ENCODE measurements at places on chromosomes 5 and 9.

DNA sequence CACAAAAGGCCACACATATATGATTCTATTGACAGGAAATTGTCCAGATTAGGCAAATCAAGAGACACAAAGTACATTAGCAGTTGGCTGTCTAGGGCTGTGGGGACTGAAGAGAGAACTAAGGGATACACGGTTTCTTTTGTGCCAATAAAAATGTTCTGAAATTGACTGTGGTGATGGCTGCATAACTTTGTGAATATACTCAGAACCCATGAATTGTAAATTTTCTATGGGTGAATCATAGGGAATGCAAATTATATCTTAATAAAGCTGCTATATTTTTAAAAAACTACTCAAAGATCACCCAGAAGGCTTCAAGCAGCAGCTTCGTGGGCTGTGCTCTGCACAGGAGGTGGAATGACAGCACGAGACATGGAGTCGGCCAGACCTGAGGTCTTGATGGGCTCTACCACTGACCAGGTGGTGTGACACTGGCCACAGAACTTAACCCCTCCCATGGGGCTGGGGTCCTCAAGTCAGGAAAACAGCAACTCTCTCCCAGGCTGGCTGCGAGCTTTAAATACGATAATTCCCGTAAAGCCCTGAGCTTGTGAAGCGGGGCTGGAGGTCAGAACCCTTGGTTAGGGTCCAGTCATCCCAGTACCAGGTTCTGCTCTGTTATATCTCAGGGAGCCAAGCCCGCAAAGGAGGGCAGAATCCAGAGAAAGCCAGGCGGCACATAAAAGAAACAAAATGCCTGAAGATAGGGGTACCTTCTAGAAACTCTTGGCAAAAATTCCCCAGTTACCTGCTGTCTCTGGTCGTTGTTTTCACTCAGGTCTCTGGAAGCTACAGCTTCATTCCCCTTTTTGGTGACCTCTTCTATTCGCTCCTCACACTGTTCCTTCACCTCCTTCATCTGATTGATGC is 59.1 kb downstream of the GOLM1 start:
- DNase-seq, result no peak

DNA sequence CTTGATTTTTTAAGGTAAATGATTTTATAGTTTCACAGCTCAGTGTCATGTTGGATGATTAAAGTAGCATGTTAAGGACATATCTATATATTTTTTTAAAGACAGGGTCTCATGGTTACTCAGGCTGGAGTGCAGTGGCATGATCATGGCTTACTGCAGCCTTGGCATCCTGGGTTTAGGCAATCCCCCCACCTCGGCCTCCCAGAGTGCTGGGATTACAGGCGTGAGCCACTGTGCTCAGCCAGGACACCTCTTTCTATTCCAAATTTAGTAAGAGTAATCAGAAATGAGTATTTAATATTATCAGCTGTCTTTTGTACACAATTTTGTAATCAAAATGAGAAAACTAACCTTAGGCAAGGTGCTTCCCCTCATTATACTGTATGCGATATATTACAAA is 38.6 kb upstream of the LRRTM2 start:
- no peak for DNase-seq

DNA sequence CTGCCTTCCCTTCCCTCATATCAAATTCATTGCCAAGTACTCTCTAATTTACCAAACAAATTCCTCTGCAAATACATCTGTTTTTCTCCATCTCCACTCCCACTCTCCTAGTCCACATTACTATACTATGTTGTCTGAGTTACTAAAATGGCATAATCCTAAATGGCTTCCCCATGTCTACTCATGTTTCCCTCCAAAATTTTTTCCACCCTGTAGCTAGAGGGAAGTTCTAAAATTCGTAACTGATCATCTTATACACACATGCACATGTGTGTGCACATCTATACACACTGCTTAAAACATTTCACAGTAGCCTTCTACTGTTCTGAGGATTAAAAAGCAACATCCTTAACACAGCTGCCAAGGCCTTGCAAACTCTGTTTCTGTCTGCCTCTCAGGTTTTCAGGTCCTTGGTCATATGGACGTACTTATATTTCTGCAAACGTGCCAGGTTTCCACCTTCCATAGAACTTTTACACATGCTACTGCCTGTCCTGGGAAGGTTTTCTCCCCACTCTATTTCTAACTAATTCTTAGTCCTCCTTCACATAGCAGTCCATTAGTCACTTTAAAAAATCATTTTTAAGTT is 140.6 kb downstream of the LURAP1L start:
- DNase-seq, result no peak

GRCh38 chr5:90709323-90710155 is 150.9 kb downstream of the ADGRV1 start:
- no peak for DNase-seq

DNA sequence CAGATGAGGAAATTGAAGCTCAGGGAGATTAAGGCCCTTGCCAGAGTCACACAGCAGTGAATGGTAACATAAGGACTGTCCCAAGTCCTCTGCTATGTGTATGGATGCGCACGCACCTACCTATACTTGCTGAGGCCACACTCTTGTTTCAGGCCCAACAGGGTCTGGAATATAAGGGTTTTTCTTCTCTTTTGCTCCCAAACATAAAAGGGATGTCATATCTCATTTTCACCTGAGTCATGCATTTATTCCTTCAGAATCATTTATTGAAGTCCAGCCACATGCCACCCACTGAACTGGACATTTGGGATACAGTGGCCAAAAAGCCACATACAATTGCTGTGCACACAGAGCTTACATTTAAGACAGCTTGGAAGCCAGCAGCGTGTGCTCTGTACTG is 92.0 kb downstream of the SH3TC2 start:
- no peak for DNase-seq

GRCh38 chr5:156595132-156595787 is 254.8 kb upstream of the PPP1R2B start:
- no peak for DNase-seq

GRCh38 chr9:122402403-122402871 is 31.6 kb downstream of the PTGS1 start:
- peak; percentile 35 for DNase-seq

DNA sequence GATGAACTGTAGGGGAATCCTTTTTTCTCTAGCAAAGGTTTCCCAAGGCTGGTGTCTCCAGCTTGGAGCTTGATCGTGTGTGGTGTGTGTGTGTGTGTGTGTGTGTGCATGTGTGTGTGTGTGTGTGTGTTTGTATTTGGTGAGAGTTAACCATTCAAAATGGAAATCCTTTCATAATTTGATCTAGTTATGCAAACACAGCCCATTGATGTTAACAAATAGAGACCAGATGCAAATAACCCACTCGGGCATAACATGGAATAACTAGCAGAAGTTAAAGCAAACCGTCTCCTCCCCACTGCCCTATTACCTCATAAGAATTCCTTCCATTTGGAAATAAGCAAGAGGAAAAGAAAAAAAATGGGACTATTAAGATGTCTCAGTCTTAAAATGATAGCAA is 24.9 kb upstream of the ZSWIM6 start:
- peak; percentile 35 for DNase-seq

GRCh38 chr5:112010475-112010874 is 253.5 kb upstream of the NREP start:
- DNase-seq, result no peak

DNA sequence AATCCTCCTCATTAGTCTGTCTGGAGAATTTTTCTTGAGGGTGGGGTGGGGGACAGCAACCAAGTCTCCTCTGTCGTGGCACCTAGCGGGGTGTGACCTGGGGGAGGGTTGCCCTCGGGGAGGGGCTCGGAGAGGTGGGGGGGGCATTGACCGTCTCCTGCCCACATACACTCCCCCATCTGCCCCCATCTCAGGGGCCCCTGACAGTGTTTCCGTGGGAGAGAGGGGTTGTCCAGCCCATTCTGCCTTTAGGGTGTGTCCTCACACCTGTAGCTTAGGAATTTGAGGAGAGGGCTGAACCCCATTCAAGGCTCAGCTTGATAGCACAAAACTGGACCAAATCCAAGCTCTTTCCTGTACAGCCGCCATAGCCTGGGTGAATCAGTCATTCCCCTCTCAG is 5.9 kb upstream of the CXXC5 start:
- DNase-seq, result no peak

- no peak for DNase-seq
Observed at GRCh38 chr9:138048184-138048583, 170.6 kb downstream of the CACNA1B start.

DNA sequence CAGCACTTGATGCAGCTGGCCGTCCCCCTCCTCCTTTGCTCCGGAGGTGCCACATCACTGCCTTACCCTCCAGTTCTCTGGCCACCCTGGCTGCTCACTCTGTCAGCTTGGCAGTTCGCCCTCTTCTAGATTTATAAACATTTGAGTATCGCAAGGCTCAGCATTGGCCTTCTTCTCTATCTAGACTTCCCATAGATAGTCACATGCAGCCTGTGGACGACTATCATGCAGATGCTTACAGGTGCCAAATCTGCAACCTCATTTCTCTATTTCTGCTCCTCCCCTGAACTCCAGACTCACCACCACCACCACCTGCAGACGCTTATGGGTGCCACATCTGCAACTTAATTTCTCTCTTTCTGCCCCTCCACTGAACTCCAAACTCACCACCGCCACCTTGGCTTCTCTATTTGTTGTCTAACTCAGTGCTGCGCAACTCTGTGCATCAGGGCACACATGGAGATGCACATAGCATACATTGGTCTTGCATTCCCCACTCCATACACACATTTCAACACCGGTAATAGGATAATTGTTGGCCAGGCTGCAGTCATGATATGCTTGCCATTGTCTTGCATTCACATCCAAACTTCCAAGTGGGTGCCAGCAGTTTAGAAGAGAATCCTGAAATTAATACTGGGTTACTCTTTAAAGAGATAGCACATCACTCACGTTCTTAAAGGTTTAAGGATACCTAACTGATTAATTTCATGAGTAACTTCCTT is 1.9 kb upstream of the DAP start:
- DNase-seq, result no peak

GRCh38 chr9:133737774-133738639 is at the start of gene SARDH:
TSS of gene SARDH (minus strand) at chr9:133738352. CDS start at chr9:133734173, 4,179 bp downstream.
- no peak for DNase-seq

GRCh38 chr5:33748754-33749153 is 143.0 kb downstream of the ADAMTS12 start:
- DNase-seq, result no peak

DNA sequence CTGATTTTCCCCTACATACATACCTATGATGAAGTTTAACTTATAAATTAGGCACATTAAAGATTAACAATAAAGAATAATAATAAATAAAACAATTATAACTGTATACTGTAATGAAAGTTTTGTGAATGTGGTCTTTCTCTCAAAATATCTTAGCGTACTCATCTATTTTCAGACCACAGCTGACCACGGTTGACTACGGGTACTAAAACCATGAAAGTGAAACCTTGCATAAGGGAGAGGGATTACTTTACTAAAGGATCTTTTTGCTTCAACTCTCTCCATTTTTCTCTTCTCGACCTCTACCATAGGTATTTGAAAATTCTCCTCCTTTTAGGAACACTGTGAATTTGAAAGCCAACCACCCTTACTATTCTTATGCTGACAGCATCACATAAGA is 475.5 kb downstream of the CETN3 start:
- DNase-seq, result no peak

GRCh38 chr5:14693070-14693469 is 28.6 kb downstream of the OTULIN start:
- DNase-seq, result no peak

GRCh38 chr5:93141969-93142368 is 439.1 kb downstream of the NR2F1-AS1 start:
- no peak for DNase-seq

DNA sequence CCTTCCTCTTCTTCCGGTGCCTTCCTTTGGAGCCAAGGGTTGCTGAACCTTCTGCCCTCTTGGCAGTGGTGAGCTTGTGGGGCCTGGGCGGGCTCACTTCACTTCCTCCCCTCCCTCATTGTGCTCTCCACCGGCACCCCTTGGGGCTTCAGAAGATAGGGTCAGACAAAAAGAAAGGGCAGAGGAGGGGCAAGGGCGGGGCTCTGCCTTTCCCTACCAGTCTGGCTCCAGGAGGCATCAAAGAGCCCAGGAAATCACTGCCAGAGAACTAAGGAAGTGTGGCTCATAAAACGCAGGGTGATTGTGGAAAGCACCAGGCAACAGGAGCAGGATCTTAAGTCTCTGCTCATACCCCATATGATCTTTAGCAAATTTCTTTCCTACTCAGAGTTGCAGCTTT is 34.8 kb downstream of the ACOT12 start:
- no peak for DNase-seq

DNA sequence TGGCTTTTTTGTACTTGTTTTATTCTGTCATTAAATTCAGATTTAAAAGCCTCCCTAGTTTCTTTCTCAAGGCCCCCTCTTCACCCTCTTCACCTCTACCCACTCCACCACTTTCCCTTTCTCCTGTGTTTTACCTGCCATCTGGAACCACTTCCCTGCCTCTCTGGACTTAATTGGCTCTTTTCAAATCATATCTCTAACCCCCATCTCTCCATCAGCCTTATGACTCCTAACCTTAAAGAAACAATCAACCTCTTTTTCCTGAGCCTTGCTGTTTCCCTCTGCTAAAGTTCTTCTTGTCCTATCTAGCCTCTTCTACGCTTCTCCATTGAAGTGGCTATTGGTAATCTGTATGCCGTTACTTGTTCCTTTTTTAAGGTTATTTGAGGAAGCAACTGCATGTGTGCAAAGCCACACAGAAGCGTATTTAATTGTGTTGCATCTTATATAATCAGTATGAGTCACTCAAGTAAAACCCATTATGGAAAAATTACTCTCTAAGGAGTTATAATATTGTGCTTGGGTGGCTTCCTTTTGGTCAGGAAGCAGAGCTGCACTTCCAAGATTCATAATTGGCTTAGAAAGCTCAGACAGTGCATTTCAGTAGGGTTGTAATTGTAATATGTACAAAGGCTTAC is 653.6 kb upstream of the ITGA1 start:
- no peak for DNase-seq

- DNase-seq, result no peak
Observed at GRCh38 chr5:77558266-77558665, 66.2 kb upstream of the WDR41 start.

DNA sequence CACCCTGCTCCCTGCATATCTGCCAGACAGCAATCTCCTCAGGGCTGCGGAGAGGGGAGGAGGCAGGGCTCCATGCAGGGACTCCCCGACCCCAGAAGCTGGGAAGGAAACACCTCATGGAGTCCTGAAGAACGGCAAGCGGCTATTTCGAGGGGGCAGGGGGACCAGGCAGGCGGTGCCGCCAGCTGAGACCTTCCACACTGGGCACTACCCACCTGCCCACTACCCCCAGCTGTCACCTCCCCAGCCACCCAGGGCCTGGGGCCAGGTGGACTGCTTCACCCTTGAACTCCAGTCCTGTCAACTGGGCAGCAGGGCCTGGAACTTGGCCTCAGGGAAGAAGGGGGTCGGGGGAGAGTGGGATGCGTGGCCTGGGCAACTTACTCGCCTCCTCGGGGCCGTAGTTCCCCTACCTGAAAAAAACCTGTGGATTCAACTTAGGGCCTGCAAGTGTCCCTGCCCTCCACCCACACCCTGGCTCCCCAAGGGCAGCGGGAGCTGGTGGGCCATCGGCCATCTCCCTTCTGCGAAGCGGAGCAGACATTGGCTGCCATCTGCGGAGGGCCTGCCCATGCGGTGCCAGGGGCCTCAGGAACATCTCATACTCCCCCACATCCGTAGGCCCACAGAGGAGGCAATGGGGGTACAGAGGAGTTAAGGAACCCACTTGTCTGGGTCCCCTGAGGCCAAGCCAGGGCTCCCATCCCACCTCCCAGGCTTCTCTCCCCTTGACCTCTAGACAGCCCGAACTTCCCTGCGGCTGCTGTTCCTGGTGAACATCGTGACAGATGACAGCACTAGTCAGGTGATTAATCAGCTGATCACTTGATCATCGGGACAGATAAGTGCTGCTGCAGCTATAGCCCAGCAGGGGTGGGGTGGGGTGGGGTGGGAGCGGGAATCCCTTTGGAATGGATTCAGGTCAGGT is 18.5 kb upstream of the RALGDS start:
- no peak for DNase-seq

GRCh38 chr9:68775003-68775730 is 70.1 kb downstream of the PIP5K1B start:
- DNase-seq, result no peak

Measured in T-helper 2 cell (primary cell).